ENCODE measurements at places on chromosomes 5 and 9.

DNA sequence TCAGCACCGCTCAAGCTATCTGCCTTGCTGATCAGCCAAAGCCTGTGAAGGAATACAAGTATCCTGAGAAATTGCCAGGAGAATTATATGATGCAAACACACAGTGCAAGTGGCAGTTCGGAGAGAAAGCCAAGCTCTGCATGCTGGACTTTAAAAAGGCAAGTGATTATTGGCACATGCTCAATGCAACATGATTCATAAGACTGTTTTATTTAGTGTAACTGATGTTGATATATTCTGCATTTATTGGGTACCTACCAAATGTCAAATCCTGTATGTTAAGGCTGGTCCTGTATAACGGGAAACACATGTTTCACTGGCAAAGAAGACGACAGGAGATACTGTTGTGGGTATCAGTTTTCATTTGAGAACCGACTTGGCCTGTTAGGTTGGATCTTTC is 69.0 kb downstream of the ADAMTS16 start:
- no peak for DNase-seq

DNA sequence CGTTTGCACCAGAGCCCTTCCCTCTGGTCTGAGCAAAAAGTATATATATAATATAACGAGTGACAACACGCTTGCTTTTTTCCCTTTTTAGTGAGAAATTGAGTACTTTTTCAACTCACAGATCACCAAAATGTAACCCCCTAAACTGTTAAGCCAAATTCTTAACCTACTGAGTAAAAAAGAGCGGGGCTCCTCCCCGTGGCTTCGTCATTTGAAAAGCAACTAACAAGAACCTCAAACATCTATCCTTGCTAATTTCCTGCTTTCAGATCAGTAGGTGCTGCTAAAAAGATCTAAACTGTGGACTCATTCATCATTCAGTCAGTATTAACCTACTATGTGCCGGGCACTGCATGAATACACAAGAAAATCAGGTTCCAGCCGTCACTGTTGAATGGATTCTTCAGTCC is 1.0 kb upstream of the PTBP3 start:
- peak; percentile 6 for DNase-seq

- DNase-seq, result no peak
Measured at GRCh38 chr9:128707446-128707845, 5.1 kb downstream of the PKN3 start.

DNA sequence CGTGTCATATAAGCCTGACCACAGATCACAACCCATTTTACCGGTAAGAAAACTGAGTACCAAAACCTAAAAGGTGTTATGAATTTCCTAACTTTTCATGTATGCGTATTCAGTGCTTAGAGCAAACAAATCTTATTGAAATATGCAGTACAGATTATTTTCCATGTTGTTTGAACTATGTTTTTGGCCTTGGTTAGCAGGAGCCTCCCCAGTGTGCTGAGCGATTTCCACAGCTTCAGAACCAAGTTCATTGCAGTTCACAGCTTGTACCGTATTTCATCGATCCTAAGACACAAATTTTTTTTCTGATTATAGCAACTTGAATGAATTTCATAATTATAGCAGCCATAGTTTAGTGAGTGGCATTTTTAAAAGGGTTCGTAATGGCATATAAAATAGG is 13.7 kb downstream of the ADAMTSL1 start:
- DNase-seq, result no peak

DNA sequence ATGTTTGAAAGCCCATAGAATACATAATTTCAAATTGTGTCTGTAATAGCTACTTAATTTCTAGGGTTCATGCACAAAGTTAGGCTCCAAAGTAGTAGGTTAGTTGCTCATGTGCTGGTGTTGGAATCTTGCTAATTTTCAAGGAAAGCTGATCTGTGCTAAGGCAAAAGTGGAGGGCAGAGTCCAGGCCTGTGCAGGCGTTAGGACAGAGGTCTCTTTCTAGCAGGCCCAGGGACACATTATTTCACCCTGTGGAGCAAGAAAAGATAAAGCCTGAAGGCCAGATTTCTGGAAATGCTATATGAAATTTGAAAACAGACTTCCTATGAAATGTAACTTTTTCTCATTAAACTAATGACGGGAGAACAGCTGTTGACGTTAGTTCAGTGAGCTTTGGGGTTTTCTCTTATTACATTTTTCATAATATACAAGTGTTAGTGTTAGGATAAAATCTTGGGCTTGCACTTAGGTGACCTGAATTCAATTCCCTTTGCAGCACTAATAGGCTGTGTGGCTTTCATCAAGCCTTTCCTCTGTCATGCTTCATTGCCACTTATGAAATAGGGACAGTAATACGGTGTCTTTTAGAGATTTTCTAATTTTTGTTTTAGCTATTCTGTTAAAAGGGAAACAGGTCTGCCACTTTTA is 196.7 kb upstream of the HAPLN1 start:
- DNase-seq, result no peak

DNA sequence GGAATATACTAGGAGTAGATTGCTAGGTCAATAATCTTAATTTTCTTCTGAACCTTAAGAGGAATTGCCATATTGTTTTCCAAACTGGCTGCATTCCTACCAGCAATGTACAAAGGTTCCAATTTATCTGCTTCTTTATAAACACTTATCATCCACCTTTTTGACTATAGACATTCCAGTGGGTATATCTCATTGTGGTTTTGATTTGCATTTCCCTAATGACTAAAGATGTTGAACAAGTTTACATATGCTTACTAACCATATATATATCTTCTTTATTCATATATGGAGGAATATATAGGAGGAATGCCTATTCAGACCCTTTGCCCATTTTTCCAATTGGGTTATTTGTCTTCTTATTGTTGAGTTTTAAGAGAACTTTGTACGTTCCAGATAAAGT is 7.6 kb downstream of the DNAJC18 start:
- no peak for DNase-seq

- DNase-seq, result no peak
Measured at GRCh38 chr9:137176302-137177182, 4.7 kb upstream of the TMEM210 start.

DNA sequence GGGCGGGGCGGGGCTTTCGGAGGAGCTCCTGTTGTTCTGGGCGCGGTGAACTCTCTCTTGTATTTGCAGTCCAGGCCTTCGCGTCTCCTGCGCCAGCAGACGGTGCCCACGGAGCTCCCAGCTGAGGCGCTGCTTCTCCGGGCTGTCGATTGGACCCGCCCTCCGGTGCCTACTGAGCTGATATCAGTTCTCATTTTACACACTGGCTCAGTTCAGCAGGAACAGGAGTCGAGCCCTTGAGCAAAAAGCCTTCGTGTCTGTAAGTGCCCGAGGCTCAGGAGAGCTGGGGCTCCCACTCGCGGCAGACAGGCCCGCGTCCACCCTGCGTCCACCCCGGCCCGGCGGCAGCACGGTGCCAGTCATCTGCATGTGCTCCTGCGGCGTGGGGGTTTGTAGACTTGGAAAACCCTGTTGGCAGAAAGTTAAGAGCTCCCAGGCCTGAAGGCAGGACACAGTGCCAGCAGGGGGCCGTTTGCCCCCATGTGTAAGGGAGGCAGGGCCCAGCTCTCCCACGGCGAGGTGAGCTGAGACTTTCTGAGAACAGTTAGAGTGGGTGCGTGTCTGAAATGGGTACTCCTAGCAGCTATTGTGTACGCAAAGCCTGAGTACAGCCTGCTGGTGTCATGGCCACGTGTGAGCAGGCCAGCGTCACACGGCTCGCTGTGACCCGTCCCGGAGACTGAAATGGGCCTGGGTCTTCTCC is 231.5 kb downstream of the FANCC start:
- DNase-seq, result no peak

- no peak for DNase-seq
Measured at GRCh38 chr9:85443190-85443598, 298.6 kb downstream of the AGTPBP1 start.

- no peak for DNase-seq
Measured at GRCh38 chr5:14429101-14430050, 152.2 kb upstream of the OTULINL start.

DNA sequence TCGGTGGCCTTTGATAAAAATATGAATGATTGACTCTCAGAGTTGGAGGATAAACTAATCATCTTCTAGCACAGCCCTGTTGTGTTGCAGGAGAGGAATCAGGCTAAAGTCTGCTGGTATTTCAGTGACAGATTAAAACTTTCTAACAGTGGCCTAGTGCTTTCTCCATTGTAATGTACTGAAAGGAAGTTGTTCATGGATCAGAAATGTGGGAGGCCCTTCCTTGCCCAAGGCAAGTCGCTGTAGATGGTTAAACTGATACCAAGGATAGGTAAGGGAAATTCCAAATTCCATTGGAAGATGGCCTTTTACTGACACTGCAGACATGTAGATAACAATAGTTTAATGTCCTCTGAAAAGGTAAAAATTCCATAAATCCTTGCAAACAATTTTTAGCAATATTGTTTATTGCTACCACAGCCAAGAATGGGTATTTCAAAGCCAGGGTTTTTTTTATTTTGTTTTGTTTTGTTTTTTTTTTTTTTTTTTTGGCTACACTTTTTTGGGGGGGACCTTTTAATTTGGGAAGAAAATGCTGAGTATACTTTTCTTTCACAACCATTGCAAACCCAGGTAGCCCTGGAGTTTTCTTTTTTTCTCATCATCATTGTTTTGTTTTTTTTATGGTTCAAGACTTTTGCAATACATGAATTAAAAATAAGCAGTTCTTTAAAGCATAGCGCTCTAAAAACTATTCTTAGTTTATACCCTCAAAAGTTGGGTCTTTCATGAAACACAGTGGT is 35.5 kb downstream of the WDR36 start:
- no peak for DNase-seq

DNA sequence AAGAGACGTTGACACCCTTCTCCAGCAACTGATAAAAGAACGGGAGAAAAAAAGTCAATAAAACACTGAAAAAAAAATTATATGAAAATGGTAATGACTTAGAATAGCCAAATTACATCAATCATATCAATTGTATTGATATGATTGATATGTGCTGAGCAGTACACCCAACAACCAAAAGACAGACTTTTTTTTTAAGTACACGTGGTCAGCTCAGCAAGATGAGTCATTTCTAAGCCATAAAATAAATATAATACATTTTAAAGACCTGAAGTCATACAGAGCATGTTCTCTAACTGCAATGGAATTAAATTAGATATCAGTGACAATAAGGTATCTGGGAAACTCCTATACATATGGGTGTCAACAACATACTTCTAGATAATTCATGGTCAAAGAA is 30.9 kb upstream of the OLFM1 start:
- DNase-seq, result no peak

GRCh38 chr9:85469041-85469440 is 272.7 kb downstream of the AGTPBP1 start:
- no peak for DNase-seq

DNA sequence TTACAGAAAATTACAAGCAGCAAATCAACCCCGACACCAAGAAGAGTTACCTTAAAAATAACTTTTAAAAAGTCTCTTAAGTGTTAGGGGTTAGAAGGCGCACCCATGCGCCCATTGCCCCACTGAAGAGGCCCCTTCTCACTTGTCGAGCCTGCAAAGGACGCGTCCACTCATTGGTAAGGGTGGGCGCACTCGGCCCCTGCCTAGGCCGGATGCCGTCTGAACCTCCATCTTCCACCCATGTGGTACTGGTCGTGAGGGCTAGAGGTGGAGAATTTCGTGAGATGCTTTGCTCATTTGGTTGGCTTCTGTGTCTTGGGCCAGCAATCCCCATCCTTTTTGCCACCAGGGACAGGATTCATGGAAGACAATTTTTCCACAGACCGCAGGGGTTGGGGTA is 27.5 kb upstream of the LRRC14B start:
- no peak for DNase-seq

DNA sequence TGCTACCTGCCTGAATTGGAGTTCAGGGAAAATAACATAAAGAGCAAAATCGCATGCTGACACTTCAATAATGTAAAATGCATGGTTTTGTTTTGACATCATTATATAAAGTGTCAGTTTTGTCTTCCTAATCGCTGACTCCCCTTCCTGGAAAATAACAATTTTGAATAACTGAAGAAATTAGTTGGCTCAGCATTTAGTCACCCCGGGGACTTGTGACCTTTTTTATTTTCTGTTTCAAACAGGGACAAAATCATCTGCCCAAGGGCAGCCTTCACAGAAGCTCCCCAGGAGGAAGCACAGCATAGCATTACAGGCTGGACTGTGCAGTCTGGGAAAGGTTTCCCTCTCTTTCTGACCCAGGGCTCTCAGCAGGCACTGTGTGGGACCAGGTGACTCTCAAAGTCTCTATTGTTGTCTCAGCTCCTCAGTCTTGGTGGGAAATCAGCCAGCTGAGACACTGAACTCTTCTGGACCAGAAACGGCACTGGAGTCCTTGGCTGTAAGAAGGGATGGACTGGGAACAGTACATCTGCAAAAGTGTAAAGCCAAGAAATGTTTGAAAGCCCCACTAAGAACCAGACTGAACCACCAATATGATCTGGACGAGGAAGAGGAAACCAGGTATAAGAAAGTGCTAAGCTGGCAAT is 671.3 kb upstream of the KLF4 start:
- DNase-seq, result no peak

- DNase-seq, result peak; percentile 29
Measured at GRCh38 chr5:50958852-50959457, 292.5 kb downstream of the PARP8 start.

DNA sequence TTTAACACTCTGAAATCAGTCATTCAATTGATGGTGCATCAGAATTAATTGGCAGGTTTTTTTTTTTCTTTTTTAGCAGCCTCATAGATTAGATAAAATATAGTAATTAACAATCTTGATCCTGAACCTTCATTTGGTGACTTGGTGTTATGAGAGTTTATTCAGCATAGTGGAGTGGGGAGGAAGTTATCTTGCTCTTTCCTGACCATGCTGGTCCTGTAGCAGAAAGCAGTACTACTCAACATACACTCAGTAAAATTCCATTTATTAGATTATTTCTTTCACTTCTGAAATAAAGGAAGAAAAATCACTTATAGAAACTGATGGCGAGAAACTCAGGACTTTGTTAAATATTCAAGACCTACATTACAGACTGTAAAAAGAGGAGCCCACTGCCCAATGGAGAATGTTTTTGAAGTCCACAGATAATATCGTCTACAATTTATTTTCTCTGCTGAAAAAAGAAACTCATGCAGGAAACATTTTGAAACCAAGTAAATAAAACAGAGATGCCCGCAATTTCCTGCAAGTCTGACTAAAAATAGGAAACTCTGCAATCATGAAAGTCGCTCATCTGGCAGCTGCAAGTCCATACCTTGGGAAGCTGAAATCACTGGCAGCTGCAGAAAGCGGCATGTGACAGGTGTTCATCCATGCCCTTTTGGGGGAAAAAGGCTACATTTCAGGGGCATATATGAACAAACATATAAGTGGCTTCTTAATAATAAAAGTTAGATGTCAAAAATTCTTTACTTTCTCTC is 233.2 kb upstream of the RFX3 start:
- no peak for DNase-seq
